ENCODE measurements at places on chromosomes 7 and 10.

DNA sequence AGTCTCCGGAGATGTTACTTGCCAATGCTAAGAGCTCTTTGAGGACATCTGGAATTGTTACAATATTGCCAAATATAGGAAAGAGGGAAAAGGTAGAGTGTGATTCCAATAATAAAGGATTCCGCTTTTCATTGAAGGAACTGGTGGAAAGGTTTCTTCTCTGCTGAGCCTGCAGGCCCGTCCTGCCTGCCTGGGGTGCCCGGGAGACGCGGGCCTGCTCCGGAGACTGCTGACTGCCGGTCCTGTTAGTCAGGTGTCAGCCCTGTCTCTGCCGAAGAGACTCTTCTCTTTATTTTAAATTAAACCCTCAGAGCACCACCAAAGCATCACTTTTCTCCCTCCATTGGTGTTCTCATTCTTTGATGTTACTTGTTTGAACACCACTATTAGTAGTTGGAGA is 2.2 kb downstream of the EGFR start:
- no peak for DNase-seq

GRCh38 chr10:64732372-64732957 is 1211.3 kb downstream of the REEP3 start:
- DNase-seq, result no peak

DNA sequence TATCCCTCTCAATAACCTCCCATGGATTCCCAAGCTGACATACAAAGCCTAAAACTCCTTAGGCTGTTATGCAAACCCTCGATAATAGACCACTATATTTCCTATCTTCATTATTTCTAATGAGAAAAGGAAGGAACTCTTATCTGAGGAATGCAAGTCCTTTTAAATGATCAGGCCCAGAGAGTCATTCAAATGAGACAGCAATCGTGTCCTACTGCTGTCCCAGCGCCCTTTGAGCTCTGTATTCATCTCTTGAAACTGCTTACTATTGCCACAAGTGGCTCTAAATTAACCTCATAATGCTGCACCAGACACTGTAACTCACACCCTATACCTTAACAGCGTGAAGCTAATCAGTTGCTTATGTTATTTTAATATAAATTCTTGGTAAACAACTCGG is 182.1 kb upstream of the NAMPT start:
- DNase-seq, result no peak

DNA sequence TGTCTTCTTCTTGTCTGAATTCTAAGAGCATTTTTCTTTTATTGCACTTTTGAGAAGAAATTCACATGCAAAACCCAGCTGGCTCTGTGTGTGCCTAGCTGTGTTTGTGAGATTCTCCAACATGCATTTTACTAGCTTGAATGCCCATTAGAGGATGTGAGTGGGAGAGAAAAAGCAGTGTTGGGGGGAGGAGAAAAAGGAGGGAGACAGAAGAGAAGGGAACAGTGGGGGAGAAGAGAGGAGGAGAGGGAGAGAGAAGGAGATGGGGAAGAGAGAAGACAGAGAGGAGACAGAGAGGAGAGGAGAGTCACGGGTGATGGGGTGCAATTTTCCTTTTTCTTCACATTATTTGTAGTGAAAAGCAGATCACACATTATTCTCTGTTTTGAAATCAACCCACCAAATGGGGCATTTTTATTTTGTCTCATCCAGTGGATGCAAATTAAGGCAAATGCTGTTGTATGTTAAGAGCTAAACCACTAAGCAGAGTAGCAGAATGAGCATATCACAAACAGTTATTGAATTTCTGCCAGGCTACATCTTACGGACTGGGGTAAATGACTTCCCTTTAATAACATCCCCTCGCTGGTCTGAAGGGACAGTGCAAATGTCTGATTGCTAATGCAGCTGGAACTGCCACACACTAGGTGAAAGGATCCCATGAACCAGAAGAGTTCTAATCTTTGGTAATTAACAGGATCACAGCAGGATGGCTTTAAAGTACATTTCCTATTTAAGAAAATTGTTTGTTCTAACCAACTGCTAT is 849 bp downstream of the LRRN3 start:
- DNase-seq, result no peak

- DNase-seq, result no peak
Measured at GRCh38 chr7:87735360-87735759, 107.2 kb downstream of the RUNDC3B start.

GRCh38 chr7:4216016-4216415 is 466.1 kb upstream of the FOXK1 start:
- DNase-seq, result peak; percentile 53

DNA sequence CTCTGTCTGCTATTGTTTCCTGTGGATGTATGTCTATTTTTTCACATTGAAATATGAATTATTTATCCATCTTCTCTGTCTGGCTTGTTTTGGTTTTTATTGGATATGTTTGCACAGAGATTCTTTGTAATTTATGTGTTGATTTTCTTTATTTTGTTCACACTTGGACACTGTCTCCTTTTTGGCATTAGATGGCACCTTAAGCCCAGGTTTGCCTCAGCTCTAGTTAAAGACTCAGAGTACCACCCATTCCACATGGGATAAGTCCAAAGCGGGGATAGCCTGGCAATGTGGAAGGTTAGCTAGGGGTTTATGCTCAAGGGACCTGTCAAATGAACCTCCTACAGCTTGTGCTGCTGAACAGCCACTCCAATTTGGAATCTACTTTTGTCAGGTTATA is 14.1 kb downstream of the FEZF1 start:
- DNase-seq, result no peak

- no peak for DNase-seq
Measured at GRCh38 chr10:63555330-63555729, 34.1 kb downstream of the REEP3 start.

- DNase-seq, result no peak
Measured at GRCh38 chr10:62462461-62462860, 88.3 kb downstream of the ZNF365 start.

GRCh38 chr7:118918556-118918955 is 694.1 kb downstream of the ANKRD7 start:
- DNase-seq, result no peak

- DNase-seq, result no peak
Measured at GRCh38 chr10:21212348-21212747, 313.1 kb downstream of the SKIDA1 start.

GRCh38 chr7:102085218-102085772 is 201.4 kb upstream of the SH2B2 start:
- DNase-seq, result no peak

- DNase-seq, result no peak
Measured at GRCh38 chr7:26538216-26538615, 246.6 kb downstream of the SNX10 start.

DNA sequence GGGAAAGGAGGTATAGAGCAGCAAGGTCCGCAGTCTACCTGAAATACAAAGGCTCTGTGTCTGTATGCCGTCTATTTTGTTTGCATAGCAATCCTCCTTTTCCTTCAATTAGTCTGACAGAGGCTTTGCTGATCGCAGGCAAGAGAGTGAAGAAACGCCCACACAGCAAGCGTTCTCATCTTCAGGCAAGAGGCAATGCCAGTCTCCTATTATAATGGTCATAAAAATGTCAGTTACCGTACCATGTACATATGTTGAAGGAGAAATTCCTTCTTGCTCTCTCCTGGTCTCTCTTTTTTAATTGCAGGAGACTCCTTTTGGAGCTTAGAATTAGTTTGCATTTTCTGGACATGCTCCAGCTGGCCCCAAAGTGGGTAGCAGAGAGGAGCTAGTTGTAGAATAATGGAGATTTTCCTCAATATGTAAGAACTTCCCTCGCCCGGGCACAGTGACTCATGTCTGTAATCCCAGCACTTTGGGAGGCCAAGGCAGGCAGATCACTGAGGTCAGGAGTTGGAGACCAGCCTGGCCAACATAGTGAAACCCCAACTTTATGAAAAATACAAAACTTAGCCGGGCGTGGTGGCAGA is 139.5 kb downstream of the PFKFB3 start:
- DNase-seq, result peak; percentile 75

DNA sequence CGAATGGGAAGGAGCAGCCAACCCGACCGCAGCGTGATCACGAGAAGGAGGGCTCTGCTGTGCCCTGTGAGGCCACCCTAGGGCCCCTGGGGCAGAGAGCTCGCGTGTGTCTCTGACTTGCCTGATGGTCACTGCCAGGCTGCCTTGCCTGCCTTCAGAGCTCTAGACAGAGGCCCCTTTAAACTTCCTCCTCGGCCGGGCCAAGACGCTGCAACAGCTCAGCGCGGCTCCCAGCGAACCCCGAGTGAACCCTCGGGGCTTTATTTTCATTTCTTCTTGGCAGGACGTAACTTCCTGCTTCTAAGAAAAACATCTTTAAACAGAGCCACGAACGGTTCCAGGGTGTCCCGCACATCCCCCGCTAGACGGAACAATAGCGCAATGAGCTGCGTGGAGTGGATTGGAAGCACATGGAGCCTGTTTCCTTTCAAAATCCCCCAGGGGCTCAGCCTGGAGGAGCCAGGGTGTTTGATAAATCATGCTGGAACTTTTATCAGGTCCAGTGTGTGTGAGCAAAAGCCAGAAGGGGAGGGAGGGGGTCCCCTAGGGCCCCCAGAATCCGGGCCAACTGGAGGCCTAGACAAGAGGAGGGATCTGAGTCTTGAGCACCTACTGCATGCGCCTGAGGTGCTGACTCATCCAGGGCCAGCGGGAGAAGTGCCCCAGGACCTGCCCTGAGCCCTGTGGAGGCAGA is 134.1 kb upstream of the GDF10 start:
- no peak for DNase-seq

DNA sequence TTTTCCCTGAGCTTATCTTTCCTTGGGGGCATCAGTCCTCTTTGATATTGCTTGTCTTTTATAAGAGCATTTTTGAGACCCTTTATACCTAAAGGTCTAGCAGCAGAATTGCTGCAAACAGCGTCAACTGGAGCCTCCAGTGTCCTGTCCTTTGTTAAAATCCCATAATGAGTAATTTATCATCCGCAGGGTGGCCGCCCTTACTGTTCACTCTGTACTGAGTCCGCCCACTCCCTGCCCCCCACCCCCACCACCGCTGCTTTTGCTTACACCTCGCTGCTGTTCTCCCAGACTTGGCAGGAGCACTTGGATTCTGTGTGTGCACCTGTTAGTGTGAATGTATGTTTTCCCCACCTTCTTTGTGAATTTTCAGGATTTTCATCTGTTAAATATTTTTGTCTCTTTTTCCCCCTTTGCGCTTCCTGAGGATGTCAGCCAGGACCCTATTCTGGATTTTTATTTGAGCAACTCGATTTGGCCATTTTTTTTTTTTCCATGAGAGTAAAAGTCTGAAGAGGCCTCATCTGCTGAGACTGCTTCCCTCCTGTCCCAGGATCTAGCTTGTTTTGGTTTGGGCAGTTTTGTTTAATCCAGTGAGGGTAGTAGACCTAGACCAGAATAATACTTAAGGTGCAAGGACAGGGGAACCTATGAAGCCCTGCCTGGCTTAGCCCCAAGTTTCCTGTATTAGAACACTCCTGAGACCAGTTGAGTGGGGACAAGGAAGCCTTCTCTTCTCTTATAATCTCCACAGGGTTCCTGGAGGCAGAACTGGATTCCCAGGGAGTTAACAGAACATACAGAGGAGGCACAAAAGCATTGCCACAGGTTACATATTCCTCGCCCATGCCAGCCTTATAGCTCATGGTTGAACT is 8.2 kb downstream of the AGFG2 start:
- no peak for DNase-seq

- DNase-seq, result no peak
Measured at GRCh38 chr7:145624618-145625017, 492.0 kb upstream of the CNTNAP2 start.

- peak; percentile 18 for DNase-seq
Measured at GRCh38 chr7:38105874-38106483, 72.1 kb upstream of the STARD3NL start.

GRCh38 chr10:74530981-74531380 is 295.4 kb upstream of the KAT6B start:
- no peak for DNase-seq

DNA sequence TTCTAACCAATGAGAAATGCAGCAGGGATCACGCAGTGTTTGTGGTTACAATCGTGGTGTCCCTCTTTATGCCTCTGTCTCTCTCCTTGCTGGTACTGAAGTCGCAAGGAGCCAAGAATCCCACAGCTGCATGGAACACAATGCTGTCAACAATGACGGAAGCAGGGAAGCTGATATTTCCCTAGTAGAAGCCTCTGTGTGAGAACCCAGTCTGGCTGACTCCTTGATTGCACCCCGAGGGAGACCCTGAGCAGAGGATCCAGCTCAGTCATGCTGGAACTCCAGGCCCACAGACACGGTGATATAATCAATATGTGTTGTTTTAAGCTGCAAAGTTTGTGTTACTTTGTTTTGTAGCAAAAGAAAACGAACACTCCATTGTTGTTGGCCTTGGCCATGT is 677.9 kb downstream of the PARD3 start:
- DNase-seq, result no peak

DNA sequence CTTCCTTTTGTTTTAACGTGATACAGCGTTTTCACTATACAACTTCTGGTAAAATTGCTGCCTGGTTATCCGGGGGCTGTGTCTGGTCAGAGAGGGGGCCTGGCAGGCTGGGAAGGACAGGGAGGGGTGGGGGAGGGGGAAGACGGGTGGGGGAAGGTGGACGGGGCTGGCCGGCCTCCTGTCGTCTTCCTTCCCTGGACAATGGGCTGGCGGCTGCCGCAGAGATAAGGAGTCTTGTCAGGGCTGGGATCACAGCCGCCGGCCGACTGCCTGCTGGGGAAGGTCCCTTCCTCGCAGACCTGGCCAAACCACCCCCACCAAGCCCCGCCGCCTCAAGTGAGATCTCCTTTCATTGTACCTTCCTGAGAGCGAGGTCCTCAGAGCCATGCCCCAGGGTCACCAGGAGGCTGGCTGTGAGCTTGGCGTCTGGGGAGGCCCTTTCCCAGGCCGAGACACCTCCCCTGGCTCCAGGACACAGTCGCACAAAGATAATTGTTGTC is 151.2 kb upstream of the TNRC18 start:
- DNase-seq, result no peak

GRCh38 chr7:11191574-11192220 is 218.0 kb downstream of the PHF14 start:
- no peak for DNase-seq

- peak; percentile 59 for DNase-seq
Measured at GRCh38 chr7:47940088-47941013, 7.9 kb downstream of the PKD1L1 start.

GRCh38 chr7:43077732-43078391 is 34.6 kb upstream of the HECW1 start:
- DNase-seq, result no peak

DNA sequence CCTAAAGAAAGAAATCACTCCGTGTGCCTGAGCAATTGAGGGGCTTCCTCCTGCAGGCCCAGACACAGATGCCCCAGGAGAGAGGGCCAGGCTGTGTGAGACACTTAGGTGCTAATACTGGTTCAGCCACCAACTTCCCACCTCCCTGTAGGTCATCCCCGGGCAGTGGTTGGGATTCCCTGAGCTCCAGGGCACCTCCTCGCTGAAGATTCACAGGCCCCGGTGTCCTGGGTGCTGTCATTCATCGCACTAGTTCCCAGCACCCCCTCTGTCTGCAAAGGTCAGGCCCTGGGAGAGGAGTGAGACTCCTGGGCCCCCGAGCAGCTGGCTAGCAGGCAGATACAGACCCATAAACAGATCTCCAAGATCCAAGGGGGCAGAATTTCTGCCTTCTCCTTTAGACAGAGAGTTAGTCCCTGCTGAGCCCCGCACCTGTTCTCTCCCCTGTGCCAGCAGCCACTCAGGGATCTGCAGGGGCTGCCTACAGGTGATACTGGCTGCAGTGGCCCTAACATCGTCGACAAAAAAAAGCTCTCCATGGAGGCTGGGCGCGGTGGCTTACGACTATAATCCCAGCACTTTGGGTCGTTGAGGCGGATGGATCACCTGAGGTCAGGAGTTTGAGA is 38.2 kb upstream of the GTF2I start:
- DNase-seq, result no peak

- no peak for DNase-seq
Measured at GRCh38 chr10:113609704-113610108, 54.1 kb downstream of the NRAP start.

- no peak for DNase-seq
Measured at GRCh38 chr7:113404245-113404644, 285.9 kb upstream of the SMIM30 start.

Data from MG63 (cell line).